ENCODE measurements at places on chromosomes 1 and 21.

DNA sequence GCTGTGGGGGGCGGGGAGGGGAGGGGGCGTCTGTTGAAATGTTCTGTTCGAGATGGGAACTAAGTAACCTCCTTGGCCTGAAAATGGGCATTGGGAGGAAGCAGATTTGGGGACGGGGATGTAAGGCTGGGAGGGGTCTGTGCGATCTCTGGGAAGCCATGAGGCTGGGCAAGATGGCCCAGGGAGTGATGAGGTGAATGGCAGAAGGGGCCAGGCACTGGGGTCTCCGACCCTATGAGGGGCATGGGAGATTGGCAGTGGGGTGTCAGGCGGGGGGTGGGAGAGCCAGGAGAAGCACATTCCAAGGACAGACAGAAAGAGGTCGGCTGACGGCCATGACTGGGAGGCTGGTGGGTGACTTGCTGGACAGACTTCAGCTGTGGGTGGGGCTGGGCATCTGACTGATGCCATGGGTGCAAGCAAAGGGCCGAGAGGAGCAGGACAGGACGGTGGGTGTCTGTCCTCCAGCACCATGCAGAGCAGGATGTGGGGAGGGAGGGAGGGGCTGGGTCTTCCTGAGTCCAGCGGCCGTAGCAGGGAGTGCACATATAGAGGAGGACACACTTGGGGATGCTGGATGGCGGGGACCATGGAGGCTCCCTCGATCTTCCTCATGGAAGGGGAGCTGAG lies 30.0 kb upstream of the COL18A1 start:
- DNase-seq, result no peak

- DNase-seq, result no peak
Measured at GRCh38 chr1:33660244-33660643, 187.8 kb downstream of the ZSCAN20 start.

- no peak for DNase-seq
Measured at GRCh38 chr1:65323246-65323645, 13.9 kb downstream of the DNAJC6 start.

DNA sequence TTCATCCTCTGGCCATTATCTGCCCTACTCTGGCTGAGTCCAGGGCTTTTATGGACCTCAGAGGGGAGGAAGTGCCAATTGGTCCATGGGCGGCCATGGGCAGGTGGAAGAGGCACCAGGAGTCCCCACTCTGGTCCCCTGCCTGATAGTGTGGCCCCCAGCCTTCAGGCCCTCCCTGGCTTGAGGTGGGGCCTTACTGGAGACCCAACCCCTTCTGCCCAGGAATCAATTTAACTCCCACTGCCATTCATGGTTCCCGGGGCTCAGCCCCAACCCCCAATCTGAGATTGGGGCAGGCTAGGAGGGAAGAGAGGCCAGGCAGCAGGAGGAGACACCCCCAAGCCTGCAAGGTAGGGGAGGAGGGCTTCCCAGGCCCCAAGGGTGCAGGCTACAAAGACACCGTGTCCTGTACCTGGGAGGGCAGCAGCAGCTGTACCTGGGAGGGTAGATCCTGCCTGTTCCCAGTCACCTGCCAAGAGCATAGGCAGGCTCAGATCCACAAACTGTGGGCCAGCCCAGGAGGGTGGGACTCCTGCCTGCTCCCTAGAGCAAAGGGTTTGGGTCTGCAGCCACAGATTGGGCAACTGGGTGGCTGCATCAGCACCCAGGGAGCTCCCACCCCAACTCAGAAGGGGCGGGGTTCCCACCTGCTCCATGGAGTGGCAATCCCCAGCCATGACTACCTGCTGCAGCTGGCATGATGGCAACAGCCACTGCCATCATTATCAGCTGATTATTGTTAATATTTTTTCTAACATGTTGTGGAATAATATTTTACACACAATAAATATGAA lies 1044.1 kb upstream of the B3GALT2 start:
- no peak for DNase-seq

- DNase-seq, result no peak
Measured at GRCh38 chr1:52264530-52265115, 101.4 kb downstream of the CC2D1B start.

GRCh38 chr1:48181669-48182367 lies 40.7 kb upstream of the SLC5A9 start:
- DNase-seq, result no peak

GRCh38 chr1:198359024-198359653 lies 181.3 kb downstream of the ATP6V1G3 start:
- DNase-seq, result no peak

GRCh38 chr1:234838182-234838581 lies 228.2 kb upstream of the IRF2BP2 start:
- no peak for DNase-seq

DNA sequence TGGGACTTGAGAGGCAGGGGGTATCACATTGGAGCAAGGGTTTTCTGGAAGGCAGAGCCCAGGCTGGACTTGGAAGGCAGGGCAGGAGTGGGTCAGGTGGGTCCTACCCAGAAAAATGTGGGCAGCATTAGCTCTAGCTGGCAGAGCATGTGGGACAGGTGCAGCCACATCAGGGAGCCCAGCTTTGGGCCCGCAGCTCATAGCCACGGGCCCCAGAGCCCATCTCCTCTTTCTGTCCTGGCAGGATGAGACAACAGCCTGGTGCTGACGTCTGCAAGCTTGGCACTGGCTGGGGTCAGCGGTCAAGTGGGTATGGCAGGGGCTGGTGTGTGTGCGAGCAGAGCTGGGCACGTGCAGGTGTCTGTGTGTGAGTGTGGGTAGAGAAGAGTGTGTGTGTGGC lies 154.7 kb downstream of the GRIK3 start:
- DNase-seq, result no peak

GRCh38 chr1:161227196-161227871 lies 1.5 kb downstream of the TOMM40L start:
- DNase-seq, result peak; percentile 81

GRCh38 chr1:165284454-165284853 lies 72.1 kb downstream of the LMX1A start:
- DNase-seq, result no peak

All from T follicular helper cell (primary cell).